NCI-H774 (cell line): ENCODE measurements at places on chromosomes 4 and X.

DNA sequence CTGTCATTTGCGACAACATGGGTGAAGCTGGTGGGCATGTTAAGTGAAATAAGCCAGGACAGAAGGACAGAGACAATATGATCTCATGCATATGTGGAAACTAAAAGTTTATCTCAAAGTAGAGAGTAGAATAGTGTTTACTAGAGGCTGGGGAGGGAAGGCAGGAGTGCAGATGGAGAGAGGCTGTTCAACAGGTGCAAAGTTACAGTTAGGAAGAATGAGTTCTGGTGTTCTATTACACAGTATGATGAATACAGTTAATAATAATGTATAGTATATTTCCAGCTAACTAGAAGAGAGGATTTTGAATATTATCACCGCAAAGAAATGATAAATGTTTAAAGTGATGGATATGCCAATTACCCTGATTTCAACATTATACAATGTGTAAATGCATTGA lies 69.8 kb downstream of the FBXL5 start:
- DNase-seq: no peak

GRCh38 chrX:56029188-56029587 lies 203.0 kb upstream of the KLF8 start:
- DNase-seq: no peak

DNA sequence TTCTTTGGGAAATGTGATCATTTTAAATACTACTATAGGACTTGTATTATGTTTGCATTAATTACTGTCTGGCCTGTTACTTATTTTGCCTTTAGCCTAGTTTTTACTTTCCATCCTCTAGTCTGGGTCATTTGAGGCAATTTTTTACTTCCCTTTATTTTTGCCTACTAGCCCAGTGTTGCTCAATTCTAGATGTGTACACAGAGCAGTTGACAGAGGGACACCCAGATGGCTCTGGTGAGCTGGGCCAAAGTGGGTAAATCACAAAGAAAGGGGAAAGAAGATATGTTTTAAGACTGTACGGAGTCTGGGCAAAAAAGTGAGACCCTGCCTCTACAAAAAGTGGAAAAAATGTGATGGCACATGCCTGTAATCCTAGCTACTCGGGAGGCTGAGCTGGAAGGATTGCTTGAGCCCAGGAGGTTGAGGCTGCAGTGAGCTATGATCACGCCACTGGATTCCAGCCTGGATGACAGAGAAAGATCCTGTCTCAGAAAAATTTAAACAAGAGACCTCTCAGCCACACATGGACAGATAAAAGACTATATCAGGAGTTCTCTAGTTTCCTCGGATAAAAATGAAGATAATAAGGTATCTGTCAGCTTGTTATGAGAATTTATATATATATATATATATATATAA lies 35.7 kb downstream of the APOO start:
- no peak for DNase-seq

- DNase-seq: no peak
Observed at GRCh38 chrX:97446298-97446882, 562.7 kb downstream of the RPA4 start.

- DNase-seq: no peak
Observed at GRCh38 chr4:8435656-8436121, 4.8 kb downstream of the ACOX3 start.

DNA sequence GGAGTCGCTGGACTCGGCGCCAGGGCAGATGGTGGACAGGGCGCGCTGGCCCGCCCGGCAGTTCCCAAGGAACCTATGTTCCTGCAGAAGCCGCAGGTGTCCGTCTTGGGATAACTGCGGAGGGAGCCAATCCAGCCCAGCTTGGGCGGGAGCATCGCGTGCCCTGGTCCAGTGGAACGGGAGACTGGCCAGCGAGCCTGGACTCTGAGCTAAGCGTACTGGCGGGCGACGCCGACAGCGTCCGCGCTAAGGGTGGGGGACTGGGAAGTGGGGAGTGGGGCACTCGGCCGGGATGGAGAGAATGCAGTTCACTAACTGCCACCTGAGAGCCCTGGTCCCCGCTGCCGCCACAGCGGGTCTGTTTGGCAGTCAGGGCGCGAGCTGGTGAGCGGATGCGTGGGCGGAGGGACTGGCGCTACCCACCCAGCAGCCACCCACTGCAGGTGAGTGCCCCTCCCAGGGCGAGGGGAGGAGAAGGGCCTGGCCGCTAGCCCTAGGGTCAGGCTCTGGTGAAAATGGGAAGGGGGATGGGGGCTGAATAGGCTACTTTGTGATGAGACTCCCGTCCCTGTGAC lies 1.3 kb upstream of the MAMLD1 start:
- no peak for DNase-seq

DNA sequence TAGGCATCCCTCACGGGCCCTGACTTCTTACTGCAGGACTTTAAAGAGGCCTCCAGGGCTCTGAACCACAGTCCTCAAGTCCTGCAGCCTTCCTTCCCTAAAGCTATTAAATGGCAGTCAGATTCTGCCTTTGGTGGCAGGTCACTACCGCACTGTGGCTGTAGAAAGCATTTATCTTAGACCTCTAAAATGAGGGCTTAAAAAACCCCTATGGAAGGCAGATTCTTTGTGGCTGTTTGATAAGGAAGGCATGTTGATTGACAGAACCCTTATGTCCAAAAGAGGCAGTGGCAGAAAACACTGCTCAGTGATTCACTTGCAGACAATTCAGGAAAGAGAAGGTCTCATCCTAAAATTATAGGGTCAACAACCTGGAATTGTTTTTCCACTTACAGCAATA lies 79.2 kb downstream of the FBXL5 start:
- DNase-seq: no peak

- DNase-seq: no peak
Observed at GRCh38 chrX:97538745-97539144, 655.0 kb downstream of the RPA4 start.

DNA sequence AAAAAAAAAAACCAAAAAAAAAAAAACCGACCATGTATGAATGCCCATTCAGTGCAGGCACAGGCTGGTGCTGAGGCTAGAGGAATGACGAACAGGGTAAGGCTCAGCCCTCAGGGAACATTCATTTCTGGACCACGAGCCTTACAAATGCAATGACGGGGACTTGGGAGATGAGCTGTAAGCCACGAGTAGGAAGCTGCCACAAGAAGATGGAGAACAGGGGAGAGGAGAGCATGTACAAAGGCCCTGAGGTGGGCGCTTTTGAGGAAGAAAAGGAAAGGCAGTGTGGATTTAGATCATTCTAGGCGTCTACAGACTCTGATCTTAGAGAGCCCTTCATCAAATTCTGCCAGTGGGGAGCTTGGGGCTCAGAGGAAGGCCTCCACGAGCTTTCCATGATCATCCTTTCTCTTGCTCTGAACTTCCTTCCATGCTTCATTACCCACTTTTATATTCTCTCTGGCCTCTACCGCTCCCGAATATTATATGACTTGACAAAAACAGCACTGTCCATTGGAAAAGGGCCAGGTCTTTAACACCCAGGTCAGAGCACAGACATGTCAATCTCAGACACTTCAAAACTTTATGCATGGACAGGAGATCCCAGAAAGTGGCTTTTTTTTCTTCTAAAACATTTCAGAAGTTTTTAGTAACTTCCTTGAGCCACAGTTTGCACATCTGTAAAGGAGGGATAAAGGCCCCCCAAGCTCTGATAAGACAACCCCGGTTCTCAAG lies 3.3 kb upstream of the ZNF518B start:
- DNase-seq: no peak

GRCh38 chrX:51878056-51878455 lies 15.4 kb upstream of the MAGED1 start:
- no peak for DNase-seq

GRCh38 chr4:151675411-151675971 lies 85.3 kb downstream of the GATB start:
- no peak for DNase-seq

- no peak for DNase-seq
Observed at GRCh38 chrX:11579636-11580600, 85.8 kb downstream of the ARHGAP6 start.

GRCh38 chrX:18893536-18893935 lies 90.4 kb downstream of the PHKA2 start:
- DNase-seq: no peak

DNA sequence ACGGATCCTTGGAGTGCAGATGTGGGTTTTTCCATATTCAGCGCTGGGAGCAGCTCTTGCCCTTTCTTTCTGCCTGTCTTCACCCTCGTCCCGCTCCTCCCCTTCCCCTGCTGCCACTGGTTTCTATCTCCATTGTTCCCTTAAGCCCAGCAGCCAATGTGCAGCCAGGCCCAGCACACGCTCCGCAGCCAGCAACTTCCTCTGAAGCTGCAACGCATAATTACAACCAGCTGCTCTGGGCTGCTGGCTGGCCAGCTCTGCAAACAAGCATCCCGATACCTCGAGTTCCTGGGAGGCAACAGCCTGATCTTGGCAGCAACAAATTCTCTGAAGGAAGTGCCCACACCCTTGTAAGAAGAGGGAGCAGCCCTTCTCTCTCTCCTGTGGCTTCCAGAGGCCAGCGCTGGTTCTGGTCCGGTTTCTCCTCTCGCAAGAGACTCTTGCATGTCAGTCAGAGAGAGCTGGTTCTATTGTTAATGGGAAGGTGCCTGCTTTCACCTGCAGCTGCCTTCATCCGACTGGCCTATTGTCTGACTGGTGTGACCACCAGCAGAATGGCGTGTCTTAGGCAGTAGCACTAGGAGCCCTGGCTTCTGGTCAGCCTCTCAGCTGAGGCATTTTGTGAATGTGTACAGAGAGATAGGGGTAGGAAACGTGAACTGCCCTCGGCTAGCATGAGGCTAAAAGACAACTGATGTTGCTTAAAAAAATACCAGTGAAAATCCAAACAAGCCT lies 83.8 kb upstream of the MAML3 start:
- DNase-seq: peak; percentile 82

- DNase-seq: no peak
Observed at GRCh38 chr4:146458594-146458993, 63.1 kb downstream of the SLC10A7 start.

- DNase-seq: no peak
Observed at GRCh38 chrX:1661048-1661921, 46.4 kb downstream of the ASMT start.
